ENCODE measurements at places on chromosomes 3 and 15.

GRCh38 chr3:73365756-73366397 lies 258.9 kb downstream of the PDZRN3 start:
- no peak for DNase-seq

DNA sequence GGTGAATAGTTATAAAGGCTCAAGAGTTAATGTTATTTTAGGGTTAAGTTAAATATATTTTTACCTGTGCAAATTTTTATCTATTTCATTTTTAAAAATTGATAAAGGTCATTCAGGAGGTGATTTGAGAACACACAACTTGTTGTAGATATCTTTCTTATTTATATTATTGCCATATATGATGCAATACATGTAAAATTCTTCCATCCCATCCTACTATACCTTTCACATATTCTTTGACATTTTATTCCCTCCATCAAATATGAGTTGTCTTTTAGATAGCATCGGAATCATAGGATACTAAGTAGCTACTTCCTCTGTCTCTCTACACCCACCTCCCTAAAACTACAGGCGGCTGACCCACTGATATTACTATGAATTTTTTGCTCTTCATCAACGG lies 734.1 kb downstream of the FHIT start:
- DNase-seq: no peak

DNA sequence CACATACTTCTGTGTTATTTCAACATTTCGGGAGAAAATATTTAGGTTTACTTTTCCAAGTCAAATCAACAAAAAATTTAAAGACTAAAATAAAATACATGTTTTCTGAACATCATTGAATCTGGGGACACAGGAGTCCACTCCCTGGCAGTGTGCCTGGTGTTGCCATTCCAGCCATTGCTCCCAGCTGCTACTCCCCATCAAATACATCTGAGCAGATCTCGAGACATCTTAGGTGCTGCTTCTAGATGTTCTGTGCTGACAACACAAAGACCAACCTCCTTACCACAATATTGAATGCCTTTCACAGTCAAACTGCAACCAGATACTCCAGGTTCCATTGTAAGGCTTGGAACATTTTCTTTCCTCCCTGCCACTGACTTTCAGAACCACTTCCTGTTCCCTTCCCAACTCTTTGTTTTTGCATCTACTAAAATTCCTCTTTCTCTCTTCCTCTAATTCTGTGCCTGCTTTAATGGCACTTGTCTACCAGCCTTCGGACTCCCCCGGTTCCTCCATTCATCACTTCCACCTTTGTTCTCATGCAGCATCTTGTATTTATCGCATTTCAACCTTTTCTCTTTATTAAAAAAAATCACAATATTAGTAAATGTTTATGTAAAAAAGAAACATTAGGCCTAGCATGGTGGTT lies 81.1 kb upstream of the SLC4A7 start:
- DNase-seq: no peak

GRCh38 chr15:66765478-66766281 lies 63.6 kb downstream of the SMAD6 start:
- peak; percentile 85 for DNase-seq

GRCh38 chr15:26165546-26165945 lies 302.4 kb upstream of the ATP10A start:
- no peak for DNase-seq

DNA sequence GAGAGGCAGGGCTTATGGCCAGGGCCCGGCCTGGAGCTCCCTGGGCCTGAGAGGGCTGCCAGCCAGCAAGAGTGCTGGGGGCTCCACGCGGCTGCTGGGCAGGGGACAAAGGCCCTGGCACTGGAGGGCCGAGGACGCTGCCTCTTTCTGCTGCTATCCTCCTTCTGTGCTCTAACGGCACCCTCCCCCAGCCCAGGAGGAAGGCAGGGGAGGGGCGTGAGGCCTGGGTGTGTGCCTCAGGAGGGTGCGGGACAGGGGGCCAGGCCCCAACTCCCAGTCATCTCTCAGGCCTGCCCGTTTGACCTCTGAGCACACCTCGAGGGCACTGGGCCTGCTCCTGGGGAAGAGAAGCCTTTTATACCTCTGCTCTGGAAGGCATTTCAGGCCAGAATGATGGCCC lies 115.5 kb downstream of the ADCY5 start:
- no peak for DNase-seq

- no peak for DNase-seq
Observed at GRCh38 chr3:140467104-140467577, 210.7 kb upstream of the TRIM42 start.

DNA sequence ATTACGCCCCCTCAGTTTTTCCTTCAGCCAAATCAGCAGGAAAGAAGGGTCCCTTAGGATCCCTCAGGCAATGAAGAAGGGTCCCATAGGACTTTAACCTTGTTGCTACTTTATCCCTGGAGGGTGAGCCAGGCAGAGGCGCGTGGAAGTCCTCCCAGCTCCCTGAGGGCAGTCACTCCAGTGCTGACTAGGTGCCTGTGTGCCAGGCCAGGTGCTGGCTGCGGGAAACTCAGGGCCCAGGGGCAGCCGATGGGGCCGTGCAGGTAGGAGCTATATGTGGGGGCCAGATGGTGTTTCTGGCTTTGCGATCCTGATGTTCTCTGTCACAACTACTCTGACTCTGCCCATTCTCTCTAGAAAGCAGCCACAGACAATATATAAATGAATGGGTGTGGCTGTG lies 42.8 kb upstream of the IQSEC1 start:
- DNase-seq: no peak

- peak; percentile 27 for DNase-seq
Observed at GRCh38 chr15:78316283-78317083, 17.1 kb upstream of the SKIC8 start.

- no peak for DNase-seq
Observed at GRCh38 chr15:95170561-95171380, 939.4 kb downstream of the MCTP2 start.

GRCh38 chr15:43251871-43252250 lies 14.9 kb downstream of the TGM5 start:
- DNase-seq: no peak

DNA sequence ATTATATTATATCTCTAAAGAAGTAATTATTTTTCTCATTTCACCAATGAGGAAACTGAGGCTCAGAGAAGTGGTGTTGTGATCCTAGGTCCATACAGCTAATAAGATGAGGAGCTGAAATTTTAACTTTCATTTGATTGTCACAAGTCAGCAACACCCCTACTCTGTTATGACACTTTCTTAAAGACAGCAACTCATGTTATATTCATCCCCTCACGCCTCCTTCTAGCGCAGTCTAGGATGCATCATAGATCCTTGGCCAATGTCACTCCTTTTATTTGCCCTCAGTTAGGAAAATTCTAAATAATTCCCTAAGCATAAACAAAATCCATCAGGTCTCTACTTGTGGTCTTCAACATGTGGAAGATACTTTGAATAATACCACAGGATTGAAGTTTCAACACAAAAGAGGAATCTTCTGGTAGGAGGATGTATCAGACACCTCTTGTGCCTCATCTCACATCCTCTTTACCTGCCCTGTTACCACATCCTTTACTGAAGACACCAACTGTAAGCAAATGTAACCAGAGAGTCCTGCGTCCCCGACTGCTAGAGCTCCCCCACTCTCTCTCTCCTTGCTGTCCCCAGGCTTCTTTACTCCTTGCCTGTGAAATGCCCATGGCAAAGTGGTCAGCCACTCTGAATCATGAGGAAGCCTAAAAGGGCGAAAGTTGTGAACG lies 53.7 kb downstream of the TRIM42 start:
- no peak for DNase-seq

DNA sequence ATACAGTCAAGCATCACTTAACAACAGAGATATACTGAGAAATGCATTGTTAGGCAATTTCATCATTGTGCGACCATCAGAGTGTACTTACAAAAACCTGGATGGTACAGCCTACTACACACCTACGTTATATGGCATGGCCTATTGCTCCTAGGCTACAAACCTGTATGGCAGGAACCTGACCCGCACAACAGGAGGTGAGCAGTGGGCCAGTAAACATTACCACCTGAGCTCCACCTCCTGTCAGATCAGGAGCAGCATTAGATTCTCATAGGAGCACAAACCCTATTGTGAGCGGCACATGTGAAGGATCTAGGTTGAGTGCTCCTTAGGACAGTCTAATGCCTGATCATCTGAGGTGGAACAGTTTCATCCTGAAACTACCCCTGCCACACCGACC lies 89.7 kb downstream of the SCAPER start:
- DNase-seq: no peak

DNA sequence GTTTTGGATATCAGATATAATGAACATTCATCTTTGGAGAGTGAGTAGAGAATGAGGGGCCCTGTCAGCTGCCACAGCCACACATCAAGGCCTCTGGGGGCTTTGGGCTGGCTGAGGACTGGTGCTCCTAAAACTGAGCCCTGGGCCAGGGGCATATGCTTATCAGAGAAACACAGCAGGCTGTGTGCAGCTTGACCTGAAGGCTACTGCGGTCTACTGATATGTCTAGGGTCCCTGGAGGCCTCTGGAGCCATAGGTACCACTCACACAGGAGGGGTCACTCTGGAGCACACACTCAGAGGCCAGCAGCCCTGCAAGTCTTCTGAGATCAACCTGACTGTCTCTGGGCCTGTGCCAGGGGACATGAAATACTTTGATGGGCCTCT lies 7.6 kb downstream of the TF start:
- DNase-seq: no peak

- no peak for DNase-seq
Observed at GRCh38 chr3:131541288-131541687, 38.5 kb upstream of the MRPL3 start.

- DNase-seq: no peak
Observed at GRCh38 chr15:91940496-91941381, 87.2 kb downstream of the SLCO3A1 start.
